ENCODE measurements at places on chromosomes 2 and 18.

GRCh38 chr2:197601726-197602125, 73.7 kb downstream of the RFTN2 start:
- DNase-seq: no peak

DNA sequence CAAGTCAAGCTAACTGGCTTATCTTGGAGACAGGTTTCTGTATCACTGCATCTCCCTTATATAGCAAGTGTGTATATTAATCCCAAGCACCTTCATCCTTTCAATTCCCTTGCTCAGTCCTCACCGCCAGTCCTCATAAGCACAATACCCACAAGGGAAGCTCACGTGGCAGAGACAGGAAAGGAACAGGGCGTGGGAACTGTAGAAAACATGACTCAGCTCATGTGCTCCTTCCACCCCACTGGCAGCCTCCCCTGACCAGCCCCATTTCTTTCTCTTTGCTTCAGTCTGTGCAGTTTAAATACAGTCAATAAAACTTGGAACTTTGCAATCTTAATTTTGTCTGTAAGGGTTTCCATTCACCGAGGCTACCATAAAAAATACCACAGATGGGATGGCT, 36.5 kb upstream of the CDH19 start:
- DNase-seq: peak; percentile 15

DNA sequence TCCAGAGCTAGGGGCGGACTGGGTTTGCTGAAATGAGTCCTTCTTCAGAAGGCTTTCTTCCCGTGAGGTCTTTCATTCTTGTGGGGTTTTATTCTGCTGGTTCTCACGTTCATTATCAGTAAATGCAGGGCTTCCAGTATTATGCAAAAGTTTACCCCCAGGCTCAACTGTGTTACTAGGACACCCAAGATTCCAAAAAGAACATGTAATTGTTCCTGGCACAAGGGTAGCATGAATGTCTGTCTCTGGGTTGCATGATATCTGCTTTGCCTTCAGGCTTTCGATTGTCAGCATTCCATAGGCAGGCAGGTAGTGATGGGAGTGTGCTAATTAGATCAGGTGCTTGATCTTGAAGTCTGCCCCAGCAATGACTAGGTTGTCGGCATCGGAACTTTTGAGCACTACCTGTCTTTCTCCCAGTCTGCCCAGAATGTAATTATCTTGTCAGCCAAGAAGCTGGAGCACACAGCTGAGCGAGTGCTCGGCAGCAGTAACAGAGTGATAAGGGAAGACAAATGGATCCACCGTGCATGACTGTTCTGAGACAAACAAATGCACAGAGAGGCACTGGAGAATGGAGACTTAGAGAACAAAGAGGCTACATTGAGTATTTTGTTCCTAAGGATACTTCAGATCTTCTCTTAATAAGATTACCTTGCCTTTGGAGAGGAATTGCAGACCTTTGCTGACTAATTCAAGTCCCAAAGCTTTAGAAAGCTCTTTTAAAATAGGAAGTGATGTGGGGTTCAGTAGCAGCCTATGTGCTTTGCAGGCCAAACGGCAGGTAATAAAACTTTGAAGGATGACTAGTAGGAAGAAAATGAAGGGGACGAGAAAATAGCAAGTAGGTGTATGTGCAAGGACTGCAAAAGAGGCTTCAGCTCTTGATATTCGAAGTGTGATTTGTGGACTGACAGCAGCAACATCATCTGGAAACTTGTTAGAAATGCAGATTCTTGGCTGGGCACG, 41.9 kb downstream of the ITGB6 start:
- no peak for DNase-seq

DNA sequence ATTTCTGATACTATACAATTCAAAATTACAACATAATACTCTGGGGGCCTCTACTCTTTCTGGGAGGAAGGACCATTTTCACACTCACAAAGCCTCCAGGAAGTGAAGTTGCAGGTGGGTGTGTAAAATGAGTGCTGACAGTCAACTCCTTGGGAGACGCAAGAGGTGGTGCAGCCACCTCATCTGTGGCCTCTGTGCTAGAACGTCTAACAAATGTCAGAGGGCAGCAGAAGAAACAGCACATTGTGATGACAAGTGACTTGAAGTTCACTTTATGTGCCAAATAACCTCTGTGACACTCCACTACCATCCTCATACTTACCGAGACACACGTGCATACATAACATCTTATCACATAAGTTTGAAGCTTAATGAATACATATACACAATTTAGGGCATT, 10.2 kb downstream of the RNF103 start:
- no peak for DNase-seq

GRCh38 chr2:144137705-144138428, 382.1 kb downstream of the ZEB2 start:
- no peak for DNase-seq

DNA sequence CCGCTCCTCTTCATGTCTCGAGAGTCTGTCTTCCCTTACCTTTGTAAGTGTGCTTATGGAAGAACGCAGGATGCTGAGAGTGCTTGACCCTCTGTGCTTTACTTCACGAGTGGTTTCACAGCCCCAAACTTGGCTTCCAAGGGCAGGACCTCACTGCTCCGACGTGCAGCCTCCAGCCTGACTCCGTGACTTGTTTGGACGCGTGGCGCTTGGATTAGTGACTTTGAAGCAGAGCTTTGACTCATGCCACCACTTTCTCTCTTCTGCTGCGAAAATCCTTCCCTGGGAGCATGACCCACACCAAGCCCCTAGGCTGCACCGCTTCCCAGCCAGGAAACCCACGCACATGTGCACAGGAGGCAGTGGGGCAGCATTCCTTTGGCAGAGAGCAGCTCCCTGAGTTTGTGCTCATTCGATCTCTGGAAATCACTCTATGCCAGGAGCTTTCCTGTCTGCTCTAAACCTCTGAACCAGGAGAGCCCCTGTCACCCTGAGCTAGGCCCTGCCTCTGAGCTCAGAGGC, 207.8 kb upstream of the HS6ST1 start:
- DNase-seq: no peak

All from adrenal gland (tissue), 19 donors.